Activated CD4-positive, alpha-beta memory T cell treated with anti-CD3 and anti-CD28 coated beads, Interleukin-2, amount 10 ng/mL, durations not matched to agents 7 days and 5 days (primary cell): ENCODE measurements at places on chromosomes 13 and 19. TPM values are rescaled to one million over a fixed set of nuclear protein-coding genes. Genes with fewer than 3 reads are reported as not detected.
A peak's percentile ranks its signal among the peaks of the same experiment; 100 is the strongest.

The SYT3 gene
- not detected for total RNA-seq

The JOSD2 gene
- total RNA-seq = 51.4 TPM

- no peak overlapping the region for H3K4me3 ChIP-seq
- no peak overlapping the region for H3K27ac ChIP-seq
- peaks cover 3% of the 10 kb centered on the region for H3K27me3 ChIP-seq
- H3K4me1 ChIP-seq = no peaks in the 10 kb centered on the region
- DNase-seq = no peak
- no peaks in the 10 kb centered on the region for H3K36me3 ChIP-seq
Measured at GRCh38 chr13:43333176-43333575, 309.8 kb downstream of the DNAJC15 start.

DNA sequence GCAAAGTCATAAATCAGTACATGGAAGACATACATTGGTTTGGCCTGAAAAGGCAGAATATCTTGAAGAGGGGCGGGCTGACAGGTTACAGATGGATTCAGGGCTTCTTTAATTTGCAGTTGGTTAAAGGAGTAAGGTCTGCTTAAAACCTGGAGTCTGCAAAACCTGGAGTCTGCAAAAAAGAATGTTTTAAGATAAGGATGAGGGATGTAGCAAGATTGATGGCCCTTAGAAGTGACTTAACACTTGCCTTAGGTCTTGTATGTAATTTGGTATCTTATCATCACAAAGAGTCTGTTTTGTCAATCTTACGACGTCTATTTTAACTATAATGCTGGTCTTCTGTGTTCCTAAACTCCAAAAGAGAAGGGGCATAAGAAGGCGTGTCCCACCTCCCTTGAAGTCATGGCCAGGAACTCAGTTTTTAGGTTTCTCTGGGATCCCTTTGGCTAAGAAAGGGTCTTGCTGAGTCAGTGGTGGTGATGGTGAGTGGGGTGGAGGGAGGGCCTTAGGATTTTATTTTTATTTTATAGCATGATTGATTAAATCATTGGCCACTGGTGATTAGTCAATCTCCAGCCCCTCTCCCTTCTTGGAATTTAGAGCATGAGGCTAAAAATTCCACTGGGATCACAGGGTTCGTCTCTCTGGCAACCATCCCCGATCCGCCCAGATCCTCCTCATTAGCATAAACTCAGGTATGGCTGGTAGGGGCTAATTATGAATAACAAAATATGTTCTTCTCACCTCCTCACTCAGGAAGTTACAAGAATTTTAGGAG, 10.1 kb upstream of the HAS1 start:
- H3K36me3 ChIP-seq = no peaks in the 10 kb centered on the region
- no peaks in the 10 kb centered on the region for H3K27me3 ChIP-seq
- no peaks in the 10 kb centered on the region for H3K4me1 ChIP-seq
- H3K27ac ChIP-seq = no peak overlapping the region

DNA sequence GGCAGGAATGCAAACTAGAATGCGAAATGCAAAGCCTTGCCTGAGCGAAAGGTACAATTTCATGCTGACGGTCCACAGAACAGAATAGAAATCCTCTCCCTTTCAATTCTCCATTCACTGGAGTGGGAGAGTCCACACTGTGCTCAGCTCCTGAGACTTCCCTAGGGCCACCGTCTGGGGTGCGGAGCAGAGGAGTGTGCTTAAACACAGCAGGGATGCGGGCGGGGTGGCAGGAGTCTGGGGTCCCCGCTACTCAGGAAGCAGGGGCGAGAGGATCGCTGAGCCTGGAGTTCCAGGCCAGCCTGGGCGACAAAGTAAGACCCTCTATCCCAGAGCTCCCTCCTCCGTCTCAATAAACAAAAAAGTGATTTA, 552 bp upstream of the ZNF816 start:
- H3K4me1 ChIP-seq = peaks cover 27% of the 10 kb centered on the region
- H3K4me3 ChIP-seq = peak overlapping the region; percentile 96
- H3K27ac ChIP-seq = peak overlapping the region; percentile 85
- H3K36me3 ChIP-seq = peaks cover 54% of the 10 kb centered on the region
- no peaks in the 10 kb centered on the region for H3K27me3 ChIP-seq

The KCTD12 gene
- 7.1 TPM for total RNA-seq

GRCh38 chr13:42907745-42908144, 84.3 kb downstream of the EPSTI1 start:
- H3K27ac ChIP-seq = no peak overlapping the region
- no peak overlapping the region for H3K4me3 ChIP-seq
- peaks cover 67% of the 10 kb centered on the region for H3K36me3 ChIP-seq
- no peaks in the 10 kb centered on the region for H3K4me1 ChIP-seq
- no peaks in the 10 kb centered on the region for H3K27me3 ChIP-seq

DNA sequence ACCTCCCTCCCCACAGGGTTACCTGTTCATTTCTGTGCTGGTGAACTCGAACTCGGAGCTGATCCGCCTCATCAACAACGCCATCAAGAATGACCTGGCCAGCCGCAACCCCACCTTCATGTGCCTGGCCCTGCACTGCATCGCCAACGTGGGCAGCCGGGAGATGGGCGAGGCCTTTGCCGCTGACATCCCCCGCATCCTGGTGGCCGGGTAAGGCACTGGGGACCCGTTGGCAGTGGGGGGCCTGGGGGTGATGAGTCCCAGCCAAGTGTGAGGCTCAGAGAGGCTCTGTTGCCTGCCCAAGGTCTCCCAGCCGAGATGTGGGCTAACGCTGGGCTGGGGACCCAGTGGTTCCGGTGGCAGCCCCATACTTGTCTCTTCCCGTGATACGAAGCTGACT, 15.7 kb downstream of the AP2A1 start:
- no peak for DNase-seq
- H3K27ac ChIP-seq = no peak overlapping the region
- H3K4me3 ChIP-seq = no peak overlapping the region
- H3K4me1 ChIP-seq = peaks cover 20% of the 10 kb centered on the region
- peaks cover 54% of the 10 kb centered on the region for H3K36me3 ChIP-seq

DNA sequence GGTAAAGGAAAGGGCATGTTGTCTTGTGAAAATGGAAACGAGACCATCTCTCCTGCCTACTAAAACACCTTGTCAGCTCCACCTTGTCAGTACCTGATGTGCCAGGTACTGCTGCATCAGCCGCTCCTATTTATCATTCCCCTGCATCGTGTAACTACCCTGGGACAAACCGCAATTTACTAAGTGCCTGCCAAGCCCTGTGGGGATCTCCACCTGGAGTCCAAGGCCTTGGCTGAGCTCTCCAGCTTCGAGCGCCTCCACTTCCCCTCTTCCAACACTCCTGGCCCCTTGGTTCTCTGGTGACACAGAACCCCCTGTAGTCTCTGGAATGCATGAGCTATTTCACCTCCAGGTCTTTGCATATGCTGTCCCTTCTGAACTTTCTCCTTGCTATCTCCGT, 25.9 kb upstream of the CCNP start:
- no peak for DNase-seq
- H3K36me3 ChIP-seq = peaks cover 37% of the 10 kb centered on the region
- H3K27ac ChIP-seq = no peak overlapping the region

- peaks cover 39% of the 10 kb centered on the region for H3K27me3 ChIP-seq
- peaks cover 20% of the 10 kb centered on the region for H3K4me1 ChIP-seq
- H3K27ac ChIP-seq = no peak overlapping the region
- H3K36me3 ChIP-seq = no peaks in the 10 kb centered on the region
Measured at GRCh38 chr19:47032171-47032811, 12.7 kb downstream of the NPAS1 start.
